ENCODE measurements at places on chromosomes 5 and 9. TPM values are rescaled to one million over a fixed set of nuclear protein-coding genes. Genes with fewer than 3 reads are reported as not detected.
A peak's percentile ranks its signal among the peaks of the same experiment; 100 is the strongest.

- no peak for DNase-seq
These were observed 4.8 kb downstream of the MSX2 start for GRCh38 chr5:174729075-174729680.

GRCh38 chr5:133844836-133845235, 123.6 kb downstream of the C5orf15 start:
- DNase-seq, result no peak

- peak; percentile 52 for DNase-seq
These were observed 2.6 kb upstream of the BOD1 start for GRCh38 chr5:173618927-173619519.

DNA sequence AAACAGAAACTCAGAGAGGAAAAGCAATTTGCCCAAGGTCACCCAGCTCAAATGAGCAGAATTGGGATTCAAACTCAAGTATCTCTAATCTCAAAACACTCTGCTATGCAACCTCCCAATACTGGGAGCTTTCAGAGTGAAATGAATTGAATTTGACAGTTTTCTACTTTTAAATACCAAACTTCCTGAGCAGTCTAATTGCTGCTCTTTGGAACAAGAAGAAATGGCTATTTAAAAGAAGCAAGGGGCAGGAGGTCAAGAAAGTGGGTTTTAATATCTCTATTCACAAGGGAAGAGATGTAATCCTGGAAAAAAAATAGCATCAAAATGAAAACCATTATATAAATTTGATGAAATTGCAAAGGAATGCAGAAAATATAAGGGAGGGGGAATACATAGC, 142.6 kb downstream of the INSYN2B start:
- no peak for DNase-seq

- DNase-seq, result no peak
These were observed 394.8 kb downstream of the NR2F1-AS1 start for GRCh38 chr5:93186076-93186682.

DNA sequence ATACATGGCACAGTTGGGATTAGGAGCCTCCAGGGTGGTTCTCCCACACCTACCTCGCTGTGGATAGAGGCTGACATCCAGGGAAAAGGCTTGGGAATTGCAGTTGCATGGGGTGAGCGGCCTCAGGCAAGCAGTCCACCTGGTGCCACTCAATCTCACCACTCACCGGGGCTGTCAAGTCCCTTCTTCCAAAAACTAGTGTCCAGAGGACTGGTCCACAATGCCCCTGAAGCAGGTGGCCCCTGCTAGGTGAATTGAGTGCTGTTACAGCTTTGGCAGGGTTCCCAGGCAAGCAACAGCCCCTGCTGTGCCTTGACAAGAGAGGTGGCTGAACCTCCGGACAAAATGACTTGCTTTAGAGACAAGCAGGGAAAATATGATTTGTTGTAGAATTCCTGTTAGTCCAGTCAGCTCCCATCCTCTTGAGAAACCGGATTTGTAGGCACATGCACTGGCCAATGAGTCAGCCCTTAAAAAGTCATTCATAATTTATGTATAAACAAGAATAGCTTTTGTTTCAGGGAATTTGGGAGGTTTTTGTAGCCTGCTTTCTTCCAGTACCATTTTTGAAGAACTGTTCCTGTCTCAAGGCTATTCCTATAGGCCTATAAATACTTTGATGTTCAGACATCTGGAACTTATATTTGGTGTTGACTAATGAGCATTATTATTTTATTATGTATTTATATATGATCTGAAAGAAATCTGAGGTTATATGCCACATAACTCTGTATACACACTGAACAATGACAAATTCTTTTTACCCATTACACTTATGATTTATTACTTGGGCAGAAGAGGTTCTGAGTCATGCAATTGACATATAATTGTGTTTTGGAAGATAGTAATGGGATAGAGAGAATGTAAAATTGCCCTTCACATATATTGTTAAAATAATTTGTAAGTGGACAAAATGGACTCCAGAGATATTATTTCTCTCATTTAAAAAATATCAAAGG, 411.1 kb downstream of the ACTL7B start:
- DNase-seq, result peak; percentile 93

DNA sequence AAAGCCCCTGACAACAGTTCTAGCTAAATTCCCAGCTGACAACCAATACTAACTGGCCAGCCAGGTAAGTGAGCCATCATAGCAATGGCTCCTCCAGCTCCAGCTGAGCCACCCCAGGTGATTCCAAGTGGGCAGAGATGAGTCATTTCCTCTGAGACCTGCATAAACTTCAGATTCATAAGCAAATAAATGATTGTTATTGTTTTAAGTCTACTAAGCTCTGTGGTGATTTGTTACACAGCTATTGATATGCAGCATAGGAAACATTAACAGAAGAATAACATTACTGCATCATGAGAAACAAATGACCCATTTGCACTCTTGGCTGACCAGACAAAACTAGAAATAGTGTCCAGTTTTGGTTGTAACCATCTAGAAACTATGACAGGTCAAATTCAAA, 60.3 kb downstream of the TTC39B start:
- DNase-seq, result no peak

DNA sequence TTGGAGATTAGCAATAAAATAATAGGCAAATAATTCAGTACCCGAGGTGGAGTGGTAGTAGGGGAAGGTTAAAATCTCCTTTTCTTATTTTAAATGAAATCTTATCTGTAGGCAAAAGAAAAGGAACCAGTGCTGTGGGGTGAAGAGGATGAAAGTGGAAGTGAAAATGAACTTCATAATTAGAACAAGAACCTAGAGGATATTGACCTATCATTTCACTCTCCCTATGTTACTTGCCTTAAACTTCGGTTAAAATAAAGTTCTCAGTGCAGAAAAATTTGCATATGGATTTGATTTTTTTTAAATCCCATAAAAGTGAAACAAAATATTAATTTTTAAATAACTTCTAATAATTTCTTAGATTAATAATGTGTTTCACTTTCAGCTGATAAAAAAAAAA, 1094.9 kb upstream of the C9orf72 start:
- no peak for DNase-seq

- no peak for DNase-seq
These were observed 341.4 kb upstream of the PRR16 start for GRCh38 chr5:120122703-120123102.

GRCh38 chr9:131585375-131585774, 40.1 kb downstream of the PRRT1B start:
- no peak for DNase-seq

- no peak for DNase-seq
These were observed 586.5 kb downstream of the CETN3 start for GRCh38 chr5:89823046-89823445.

DNA sequence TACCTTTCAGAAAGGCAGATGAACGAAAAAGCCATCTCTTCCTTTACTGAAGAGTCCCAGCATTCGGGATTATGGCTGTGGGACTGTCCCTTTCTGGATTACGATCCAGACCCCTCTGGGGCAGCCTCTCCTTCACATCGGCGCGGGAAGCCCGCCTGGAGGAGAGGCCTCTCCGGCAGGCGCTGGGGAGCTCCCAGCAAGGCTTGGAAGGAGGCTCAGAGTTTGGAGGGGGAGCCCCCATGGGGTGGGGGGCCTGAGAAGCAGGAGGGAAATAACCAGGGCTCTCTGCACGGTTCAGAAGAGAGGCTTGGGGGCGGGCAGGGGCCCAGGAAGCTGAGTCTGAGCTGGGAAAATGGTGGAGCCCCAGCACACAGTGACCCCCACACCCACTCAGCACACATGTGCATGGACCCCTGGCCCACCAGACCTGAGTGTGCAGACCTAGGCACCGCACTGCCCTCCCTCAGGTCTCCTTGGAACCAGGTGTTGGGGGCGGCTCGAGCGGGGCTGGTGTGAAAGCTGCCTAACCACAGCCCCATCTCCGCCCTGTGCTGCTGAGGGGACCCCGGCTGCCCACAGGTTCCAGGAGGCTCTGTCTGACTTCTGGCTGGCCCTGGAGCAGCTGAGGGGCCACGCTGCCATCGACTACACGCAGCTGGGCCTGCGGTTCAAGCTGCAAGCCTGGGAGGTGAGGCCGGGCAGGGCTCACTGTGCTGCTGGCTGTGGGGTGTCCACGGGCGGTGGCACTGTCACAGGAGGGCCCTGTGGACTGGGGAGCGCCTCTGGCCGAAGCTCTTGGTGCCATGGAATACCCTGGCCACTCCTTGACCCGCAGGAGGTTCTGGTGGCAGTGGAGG, 4.5 kb downstream of the NOXA1 start:
- no peak for DNase-seq

- DNase-seq, result no peak
These were observed 78.0 kb downstream of the NRG2 start for GRCh38 chr5:139964994-139965565.

DNA sequence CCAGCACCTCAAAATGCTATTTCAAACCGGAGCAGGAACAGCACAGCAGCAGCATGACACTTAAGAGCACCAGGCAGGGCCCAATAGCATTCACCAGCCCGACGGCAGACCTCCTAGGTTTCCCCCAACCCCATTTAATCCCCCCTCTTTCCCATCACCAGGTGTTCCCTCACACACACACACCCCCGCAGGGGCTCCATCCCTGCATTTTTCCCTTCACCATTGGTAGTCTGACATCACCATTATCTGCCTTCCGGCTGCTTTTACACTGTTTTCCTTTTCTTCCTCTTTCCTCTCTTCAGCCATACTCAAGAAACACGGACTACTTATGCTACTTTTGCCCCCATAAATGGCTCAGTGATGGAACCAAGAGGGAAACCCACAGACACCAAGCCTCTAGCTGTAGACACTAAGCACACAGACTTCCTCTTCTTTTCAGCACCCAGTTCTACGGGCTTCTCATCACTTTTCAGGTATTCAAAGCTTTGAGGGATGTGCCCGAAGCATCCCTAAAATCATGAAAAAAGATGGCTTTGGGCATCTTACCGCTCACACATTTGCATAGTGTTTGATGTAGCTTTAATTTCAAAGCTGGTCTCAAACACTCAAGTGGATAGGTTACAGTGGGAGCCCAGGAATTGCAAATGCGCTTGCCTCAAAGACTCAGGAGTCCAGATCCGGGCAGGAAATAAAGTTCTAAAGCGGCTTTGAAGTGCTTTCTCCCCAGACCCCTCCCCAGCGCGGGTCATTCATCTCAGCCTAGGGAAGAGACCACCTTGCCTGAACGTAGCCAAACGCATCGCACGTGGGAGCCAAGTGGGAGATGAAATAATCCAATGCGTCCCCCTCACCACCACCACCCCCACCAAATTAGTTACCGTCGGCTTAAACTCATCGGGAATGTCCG, 141.5 kb downstream of the TSSK1B start:
- DNase-seq, result peak; percentile 49

DNA sequence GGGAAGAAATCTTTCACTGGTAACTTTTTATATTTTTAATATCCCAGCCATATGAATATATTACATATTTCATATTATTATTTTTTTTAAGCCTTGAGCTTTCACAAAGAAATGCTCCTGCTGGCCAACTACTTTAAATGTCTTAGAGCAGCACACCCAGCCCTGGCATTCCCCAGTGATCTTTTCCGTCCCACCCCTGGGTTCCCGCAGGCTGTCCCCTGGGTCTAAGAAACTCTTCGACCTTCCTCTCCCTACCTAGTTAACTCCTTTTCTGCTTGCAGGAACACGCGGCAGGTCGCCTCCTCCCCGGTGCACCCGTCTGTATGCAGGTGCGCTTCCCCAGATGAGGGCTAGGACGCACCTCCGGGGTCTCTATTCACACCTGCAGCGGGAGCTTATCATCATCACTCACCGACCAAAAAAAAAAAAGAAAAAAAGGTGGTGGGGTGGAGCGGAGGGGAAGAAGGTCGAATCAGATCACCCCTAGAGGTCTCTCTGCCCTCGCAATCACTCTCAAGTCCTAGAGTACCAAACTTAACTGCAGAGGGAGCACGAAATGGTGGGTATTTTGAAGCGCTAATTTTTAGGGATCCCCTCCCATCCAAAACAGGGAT, 696 bp downstream of the ZFP62 start:
- DNase-seq, result no peak

DNA sequence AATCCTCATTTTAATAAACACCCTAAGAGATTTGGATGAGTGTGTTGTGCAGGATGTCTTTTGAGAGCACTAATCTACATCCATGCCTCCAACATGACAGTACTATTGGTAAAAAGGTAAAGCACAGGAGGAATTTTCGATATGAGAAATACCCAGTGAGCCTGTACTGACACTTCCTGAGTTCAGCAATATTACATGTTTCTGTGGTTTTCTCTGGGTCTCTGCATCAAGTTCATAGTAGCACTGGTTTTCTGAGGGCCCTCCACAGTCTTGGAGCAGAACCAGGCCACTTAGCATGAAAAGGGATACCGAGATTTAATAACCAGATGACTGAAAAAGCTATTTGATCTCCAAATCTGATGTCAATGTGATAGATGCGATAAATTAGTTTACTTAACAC, 524.1 kb downstream of the TMEM38B start:
- DNase-seq, result no peak

DNA sequence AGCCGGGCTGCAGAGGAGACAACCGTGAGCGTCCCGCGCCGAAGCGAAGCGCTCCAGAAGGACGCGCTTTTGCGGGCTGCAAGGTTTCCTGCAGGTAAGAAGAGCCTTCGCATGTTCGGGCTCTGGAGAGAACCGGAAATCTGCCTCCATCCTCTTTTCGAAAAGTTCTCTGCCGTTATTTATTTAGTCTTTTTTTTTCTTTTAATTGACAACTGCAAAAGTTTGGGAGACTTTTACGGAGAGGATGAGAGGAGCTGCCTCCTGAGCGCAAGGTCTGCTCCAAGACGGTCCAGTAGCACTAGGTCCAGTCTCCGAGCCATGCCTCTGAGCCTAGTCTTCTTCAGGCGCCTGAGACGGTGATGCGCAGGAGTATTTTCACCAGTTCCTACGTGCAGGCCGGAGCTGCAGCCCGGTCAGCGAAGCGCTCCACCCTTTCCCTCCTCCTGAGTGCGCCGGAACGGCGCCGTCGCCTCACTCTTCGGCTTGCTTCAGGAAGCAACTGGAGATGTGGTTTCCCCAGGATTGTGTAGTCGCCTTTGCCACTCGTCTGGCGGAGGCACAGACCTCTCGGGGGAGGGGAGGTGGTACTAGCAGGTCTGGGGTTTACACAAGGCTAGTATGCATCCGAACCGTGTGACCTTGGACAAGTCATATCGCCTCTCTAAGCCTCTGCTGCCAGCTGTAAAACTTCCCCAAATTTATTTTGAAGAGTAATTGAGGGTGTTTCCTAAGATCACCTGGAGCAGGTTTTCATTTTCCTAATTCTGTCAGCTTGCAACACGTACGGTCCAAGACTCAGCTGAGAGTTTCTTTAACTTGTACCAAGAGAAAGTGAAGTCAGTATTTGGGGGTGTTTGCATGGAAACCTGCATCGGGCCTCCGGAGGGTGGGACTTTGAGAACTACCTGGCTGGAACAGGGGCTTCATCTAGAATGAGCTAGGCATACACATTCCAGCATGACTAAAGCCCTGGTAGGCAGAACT, 4.5 kb downstream of the POU4F3 start:
- no peak for DNase-seq

- no peak for DNase-seq
These were observed 14.7 kb upstream of the LHX2 start for GRCh38 chr9:123996731-123997421.

Gene PCDHGA7
- total RNA-seq, result 3.5 TPM

Gene PKD2L2
- total RNA-seq, result 0.10 TPM

Gene PCDHGB1
- 2.6 TPM for total RNA-seq

Gene UGT3A1
- total RNA-seq, result 2.5 TPM

Gene SLC30A5
- 52.0 TPM for total RNA-seq

Gene ERAP2
- 2.2 TPM for total RNA-seq

Gene CD72
- 1.6 TPM for total RNA-seq

Gene NUTM2F
- not detected for total RNA-seq

Gene NLN
- 16.0 TPM for total RNA-seq

Gene NDFIP1
- 104 TPM for total RNA-seq
